ENCODE measurements at places on chromosomes 12 and 14. TPM values are rescaled to one million over a fixed set of nuclear protein-coding genes. Genes with fewer than 3 reads are reported as not detected.

- DNase-seq: no peak
Measured at GRCh38 chr14:94679106-94679810, 67.1 kb downstream of the SERPINA3 start.

- DNase-seq: no peak
Measured at GRCh38 chr14:65239938-65240296, 137.6 kb upstream of the MAX start.

GRCh38 chr14:35229084-35229791 is 62.9 kb upstream of the PSMA6 start:
- DNase-seq: no peak

- peak; percentile 96 for DNase-seq
Measured at GRCh38 chr12:100573292-100574186, at the start of gene GAS2L3. Gene GAS2L3 (plus strand): TSS chr12:100573684. CDS start chr12:100594905, 21,221 bp downstream.

- DNase-seq: no peak
Measured at GRCh38 chr12:114434341-114434740, 28.4 kb upstream of the TBX5 start.

- no peak for DNase-seq
Measured at GRCh38 chr12:94972795-94973194, 30.7 kb downstream of the NDUFA12 start.

DNA sequence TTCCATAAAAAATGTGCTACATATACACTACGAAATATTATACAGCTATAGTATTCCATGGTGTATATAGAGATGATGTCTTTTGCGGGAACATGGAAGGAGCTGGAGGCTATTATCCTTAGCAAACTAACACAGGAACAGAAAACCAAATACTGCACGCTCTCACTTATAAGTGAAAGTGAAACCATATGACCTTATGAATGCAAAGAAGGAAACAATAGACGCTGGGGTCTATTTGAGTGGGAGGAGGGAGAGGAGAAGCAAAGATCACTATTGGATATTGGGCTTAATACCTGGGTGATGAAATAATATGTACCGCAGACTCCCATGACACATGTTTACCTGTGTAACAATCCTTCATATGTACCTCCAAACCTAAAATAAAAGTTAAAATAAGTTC is 142.8 kb downstream of the LRFN5 start:
- DNase-seq: no peak

- no peak for DNase-seq
Measured at GRCh38 chr12:81520064-81520945, 238.8 kb downstream of the PPFIA2 start.

DNA sequence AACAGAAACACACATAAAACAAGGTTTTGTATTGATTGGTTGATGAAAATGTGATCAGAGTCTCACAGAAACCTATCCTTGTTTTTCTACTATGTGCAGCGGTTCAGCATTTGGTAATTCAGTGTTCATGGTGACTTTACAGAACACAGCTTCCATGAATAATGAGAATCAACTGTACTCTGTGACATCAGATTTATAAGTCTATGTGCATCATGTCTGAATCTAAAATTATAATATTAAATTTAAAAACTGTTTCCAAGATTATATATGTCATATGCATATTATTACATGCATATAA is 104.3 kb downstream of the SLC16A7 start:
- DNase-seq: no peak

DNA sequence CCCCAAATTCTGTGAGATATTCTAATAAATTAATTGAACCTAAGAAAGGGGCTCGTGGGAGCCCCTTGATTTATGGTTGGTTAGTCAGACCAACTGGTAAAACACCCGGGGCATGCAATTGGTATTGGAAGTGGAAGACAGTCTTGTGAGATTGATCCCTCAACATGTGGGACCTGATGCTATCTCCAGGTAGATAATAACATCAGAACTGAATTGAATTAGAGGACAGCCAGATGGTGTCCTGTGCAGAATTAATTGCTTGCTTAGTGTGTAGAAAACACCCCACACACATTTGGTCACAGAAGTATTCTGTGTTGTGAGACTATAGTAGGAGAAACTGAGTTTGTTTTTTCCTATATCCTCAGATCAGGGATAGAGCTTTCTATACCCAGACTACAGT is 22.0 kb downstream of the PYROXD1 start:
- DNase-seq: no peak

Gene GLI1
- total RNA-seq: 0.56 TPM

Gene KCNH5
- not detected for total RNA-seq

Gene KRT3
- total RNA-seq: not detected

Gene ITGB7
- total RNA-seq: 0.97 TPM

Gene CHD8
- 25.5 TPM for total RNA-seq

Gene KRT2
- not detected for total RNA-seq

Measured in Right ventricle myocardium superior (tissue), 1 donor.